Renal cortical epithelial cell (primary cell): ENCODE measurements at places on chromosomes 3 and 15. TPM values are rescaled to one million over a fixed set of nuclear protein-coding genes. Genes with fewer than 3 reads are reported as not detected.

- DNase-seq, result peak; percentile 86
Observed at GRCh38 chr3:104460477-104461406, 906.0 kb upstream of the ALCAM start.

The CCR8 gene
- 1.0 TPM in 1 of 2 replicates, not detected in the other for total RNA-seq

The TMIE gene
- 0.25 and 0.35 TPM in 2 replicates for total RNA-seq

GRCh38 chr3:187960820-187961219, 193.1 kb upstream of the LPP start:
- no peak for DNase-seq

GRCh38 chr15:63218100-63218808, 28.8 kb downstream of the RAB8B start:
- peak; percentile 92 for DNase-seq

The GP5 gene
- total RNA-seq, result under 0.01 and 0.10 TPM in 2 replicates

GRCh38 chr3:186551387-186551786, 7.2 kb upstream of the CRYGS start:
- no peak for DNase-seq

- no peak for DNase-seq
Observed at GRCh38 chr3:133119176-133119575, 81.0 kb downstream of the TMEM108 start.

GRCh38 chr3:155308831-155309230, 15.3 kb upstream of the STRIT1 start:
- DNase-seq, result peak; percentile 49

The SCAANT1 gene
- not detected in 2 replicates for total RNA-seq

The CLK3 gene
- total RNA-seq, result 74.8 and 92.0 TPM in 2 replicates

The GOLGA8R gene
- total RNA-seq, result 0.35 and 1.6 TPM in 2 replicates

DNA sequence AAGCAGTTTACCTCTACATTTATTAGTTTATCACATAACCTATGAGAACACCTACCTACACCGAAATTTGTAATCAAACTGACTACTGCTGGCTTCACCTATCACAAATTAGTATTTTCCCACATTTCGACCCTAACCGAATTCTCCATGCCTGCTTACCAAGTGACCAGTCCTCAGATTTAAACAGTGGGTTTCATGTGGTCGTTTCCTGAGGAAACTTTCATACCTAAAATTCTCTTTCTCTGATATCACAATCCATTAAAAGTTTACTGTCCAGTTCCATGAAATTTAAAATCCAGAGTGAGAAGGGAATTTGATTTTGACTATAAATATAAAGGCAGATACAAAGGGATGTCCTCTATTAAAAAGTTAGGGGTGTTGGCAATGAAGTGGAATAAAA, 1.9 kb downstream of the PLOD2 start:
- DNase-seq, result no peak

DNA sequence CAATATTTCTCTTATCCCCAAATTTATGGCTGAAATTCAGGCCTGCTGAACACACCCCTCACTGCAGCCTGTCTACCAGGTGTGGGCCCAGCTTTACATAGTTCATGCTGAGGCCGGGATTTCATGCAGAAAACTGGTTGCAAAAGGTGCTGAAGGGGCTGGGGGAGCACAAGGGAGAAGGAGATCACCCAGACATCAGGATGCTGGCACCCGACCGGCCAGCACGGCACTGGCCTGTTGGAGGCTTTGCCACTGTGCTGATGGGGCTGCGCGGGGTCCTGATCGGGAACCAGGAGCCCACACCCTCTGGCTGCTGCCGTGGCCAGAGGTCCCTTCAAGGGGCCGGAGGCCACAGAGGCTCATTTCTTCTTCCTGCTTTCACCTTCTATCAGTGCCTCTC, 177.9 kb upstream of the C2CD4B start:
- no peak for DNase-seq

The NR2E3 gene
- total RNA-seq, result 0.45 TPM in 1 of 2 replicates, not detected in the other

DNA sequence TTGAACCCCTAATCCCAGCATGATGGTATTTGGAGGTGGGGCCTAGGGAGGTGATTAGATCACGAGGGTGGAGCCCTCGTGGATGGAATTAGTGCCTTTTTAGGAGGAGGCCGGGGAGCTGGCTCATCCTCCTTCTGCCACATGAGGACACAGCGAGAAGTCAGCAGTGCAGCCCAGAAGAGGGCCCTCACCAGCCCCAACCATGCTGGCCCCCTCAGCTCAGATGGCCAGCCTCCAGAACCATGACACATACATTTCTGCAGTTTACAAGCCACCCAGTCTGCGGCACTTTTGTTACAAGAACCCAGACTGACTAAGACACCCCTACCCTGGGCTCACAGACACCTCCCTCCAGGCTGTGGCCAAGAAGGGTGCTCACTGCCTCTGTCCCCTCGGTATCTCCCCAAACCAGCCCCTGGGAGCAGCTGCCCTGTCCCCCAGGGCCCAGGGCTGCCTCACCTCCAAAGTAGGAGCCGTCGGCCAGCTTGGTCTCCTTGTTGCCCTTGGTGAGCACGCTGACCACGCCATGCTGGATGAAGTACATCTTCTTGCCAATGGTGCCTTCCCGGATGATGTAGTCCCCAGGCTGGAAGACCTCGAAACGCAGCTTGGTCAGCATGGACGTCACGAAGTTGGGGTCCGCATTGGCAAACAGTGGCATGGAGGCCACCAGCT, 44.1 kb downstream of the HCN4 start:
- DNase-seq, result no peak

The MB21D2 gene
- total RNA-seq, result 13.9 and 61.8 TPM in 2 replicates

The MKRN3 gene
- total RNA-seq, result 0.25 TPM in 1 of 2 replicates, not detected in the other

GRCh38 chr3:12579905-12580304, 23.0 kb downstream of the MKRN2 start:
- no peak for DNase-seq

DNA sequence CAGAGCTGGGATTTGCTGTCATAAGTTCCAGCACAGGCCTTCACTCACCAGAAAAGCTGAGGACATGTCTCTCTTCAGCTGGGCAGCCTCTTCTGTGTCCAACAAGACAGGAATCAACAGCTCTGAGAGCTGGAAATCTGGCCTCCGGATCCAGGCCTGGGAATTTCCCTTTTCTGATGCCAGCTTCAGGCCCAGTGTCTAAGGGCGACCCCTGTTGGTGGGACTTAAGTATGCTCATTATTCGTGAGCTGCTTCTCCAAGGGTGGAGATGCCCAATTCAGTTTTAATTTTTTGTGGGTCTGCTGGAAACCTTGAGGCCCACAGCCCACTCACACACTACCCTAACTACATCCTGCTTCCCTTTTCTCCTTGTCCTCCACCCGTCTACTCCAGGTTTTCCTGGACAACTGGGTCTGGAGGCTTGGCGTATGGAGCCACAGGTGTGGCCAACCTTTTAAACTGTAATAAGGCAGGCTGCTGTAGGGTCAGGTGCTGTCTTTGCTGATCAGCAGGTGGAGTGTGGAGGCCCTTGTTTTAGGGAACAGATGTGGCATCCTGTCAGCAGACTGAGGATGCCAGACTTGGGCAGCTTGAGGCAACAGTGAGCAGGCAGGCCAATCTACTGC, 2.6 kb upstream of the CEMIP start:
- DNase-seq, result peak; percentile 67

DNA sequence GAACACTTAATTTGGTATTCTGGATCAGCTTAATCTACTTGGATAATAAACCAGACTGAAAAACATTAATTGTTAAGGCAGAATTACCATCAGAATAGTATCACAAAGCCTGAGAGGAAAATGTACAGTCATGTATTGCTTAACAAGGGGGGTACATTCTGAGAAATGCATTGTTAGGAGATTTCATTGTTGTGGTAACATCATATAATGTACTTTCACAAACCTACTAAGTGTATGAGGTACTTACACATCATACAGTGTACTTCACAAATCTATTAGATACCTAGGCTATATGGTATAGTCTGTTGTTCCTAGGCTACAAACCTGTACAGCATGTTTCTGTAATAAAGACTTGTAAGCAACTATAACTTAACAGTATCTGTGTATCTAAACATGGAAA, 68.2 kb downstream of the NBEAL2 start:
- DNase-seq, result no peak

GRCh38 chr3:102791641-102792589, 357.1 kb downstream of the ZPLD1 start:
- DNase-seq, result peak; percentile 83

GRCh38 chr3:41462103-41462691, 262.9 kb downstream of the CTNNB1 start:
- no peak for DNase-seq

- DNase-seq, result no peak
Observed at GRCh38 chr3:55122312-55122711, 194.5 kb upstream of the LRTM1 start.

GRCh38 chr3:166248784-166249183, 411.6 kb upstream of the BCHE start:
- no peak for DNase-seq

DNA sequence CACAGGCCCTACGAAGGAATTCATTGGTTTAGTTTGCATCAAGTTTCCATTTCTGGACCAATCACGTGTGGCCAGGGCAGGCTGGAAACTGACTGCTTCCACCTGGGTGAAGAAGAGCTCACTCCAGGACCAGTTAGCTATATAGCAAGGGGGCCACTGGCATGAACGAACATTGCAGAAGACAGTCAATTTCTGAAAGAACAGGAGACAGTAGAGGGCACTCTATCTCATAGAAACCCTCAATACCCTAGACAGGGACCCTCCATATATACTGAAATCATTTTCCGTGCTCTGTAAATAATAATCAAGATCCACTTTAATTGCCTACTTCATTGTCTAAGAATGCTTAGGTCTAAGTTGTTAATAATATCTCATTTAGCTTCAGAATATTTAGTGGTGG, 215.6 kb downstream of the CADPS start:
- no peak for DNase-seq

DNA sequence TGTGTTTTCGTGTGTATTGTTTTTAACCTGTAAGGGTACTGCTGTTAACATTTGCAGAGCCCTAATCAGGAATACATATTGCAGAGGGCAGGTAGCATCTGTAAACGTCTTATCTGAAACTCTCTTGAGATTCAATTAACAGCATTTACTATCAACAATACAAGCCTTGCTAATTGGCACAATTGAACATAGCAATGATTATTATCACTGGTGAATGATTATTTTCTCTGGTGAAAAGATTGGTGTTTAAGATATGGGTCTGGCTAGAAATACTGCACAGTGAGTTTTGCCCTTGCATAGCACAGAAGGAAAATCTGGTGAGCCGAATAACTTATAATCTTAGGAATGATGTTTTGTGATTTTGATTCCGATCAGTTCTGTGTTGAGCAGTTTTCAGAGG, 5.9 kb upstream of the CNTN4 start:
- DNase-seq, result no peak

DNA sequence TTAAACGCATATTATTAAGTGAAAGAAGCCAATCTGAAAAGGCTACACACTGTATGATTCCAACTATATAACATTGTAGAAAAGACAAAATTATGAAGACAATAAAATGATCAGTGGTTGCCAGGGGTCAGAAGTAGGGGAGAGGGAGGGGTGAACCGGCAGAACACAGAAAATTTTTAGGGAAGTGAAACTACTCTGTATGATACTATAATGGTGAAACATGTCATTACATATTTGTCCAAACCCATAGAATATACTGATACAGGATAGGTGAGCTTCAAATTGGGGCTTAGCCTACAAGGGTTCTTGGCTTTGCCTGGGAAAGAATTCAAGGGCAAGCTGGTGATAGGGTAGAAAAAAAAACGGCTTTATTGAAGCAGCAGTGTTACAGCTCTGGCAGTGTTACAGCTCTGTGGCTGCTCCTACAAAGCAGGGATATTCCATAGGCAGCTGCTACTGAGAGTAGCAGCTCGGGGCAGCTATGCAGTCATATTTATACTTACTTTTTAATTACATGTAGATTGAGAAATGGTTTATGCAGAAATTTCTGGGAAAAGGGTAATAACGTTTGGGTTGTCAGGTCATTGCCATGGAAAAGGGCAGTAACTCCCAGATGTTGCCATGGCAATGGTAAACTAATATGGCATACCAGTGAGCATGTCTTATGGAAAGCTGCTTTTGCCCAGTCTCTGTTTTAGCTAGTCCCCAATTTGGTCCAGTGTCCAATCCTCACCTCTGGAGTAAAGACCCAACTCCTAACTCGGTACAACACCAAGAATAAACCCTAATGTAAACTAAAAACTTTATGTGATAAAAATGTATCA, 125.1 kb upstream of the SLC25A36 start:
- DNase-seq, result peak; percentile 12

- DNase-seq, result no peak
Observed at GRCh38 chr3:184380185-184380626, 352 bp downstream of the CHRD start.

The UCN2 gene
- total RNA-seq, result 4.0 and 11.5 TPM in 2 replicates

The GUCA1C gene
- total RNA-seq, result 1.4 and 3.9 TPM in 2 replicates

- DNase-seq, result no peak
Observed at GRCh38 chr15:83816124-83816883, 162.4 kb downstream of the ADAMTSL3 start.

GRCh38 chr3:121295452-121295851, 250.3 kb downstream of the POLQ start:
- DNase-seq, result no peak

GRCh38 chr3:108296239-108296638, at the start of gene HHLA2:
Gene HHLA2, plus strand, starts transcription at chr3:108296548. Its CDS starts 55,266 bp downstream, at chr3:108351814.
- peak; percentile 63 for DNase-seq

DNA sequence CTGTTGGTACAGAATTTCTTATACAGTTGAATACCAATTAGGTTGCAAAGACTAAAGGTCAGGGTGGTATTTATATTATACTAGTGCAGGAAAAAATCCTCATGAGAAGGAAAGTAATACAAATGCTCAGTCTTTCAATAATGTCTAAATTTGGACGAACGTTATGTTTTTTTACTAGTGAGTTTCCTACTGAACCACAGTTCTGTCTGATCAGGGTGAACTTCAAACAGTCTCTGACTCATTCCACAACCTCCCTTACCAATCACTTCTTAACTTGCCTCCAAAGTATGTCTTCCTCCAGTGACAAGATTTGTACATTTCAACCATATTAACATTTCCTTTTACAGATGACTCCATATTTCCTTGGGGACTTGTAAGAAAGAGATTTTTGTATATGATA, 3.4 kb downstream of the TMEM212 start:
- peak; percentile 58 for DNase-seq

DNA sequence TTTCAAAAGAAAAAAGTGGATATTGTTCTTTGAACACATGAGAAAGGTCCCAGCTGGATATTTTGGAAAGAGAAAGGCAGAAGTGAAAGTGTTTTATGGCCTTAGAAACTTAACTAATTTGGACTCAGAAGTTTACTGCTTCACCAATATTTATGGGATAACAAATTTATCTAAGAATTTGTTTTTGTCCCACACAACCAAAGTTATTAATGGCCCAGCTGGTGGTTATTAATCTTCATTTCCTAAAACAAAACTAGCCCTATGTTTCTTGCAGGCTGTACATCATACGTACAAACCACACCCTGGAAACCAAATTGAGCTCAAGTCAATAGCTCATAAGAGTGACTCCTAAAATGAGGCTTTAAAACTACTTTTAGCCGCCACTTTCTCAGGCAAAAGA, 372.9 kb upstream of the LMCD1 start:
- DNase-seq, result no peak

DNA sequence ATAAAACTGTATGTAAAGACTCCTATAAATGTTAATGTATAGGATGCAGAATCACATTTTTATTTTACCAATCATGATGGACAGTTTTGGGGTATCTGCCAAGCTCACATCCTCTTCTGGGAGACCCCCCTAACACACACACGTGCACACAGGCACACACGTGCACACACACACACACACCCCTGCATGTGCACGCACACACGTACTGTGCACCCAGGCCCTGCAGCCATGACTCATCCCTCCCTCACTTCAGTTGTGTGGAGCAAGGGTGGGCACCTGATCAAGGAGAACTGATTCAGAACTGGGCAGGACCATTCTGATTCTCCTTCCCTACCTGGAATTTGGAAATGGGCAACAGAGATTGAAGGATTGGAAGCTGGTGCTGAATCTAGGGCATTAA, 16.0 kb upstream of the MINDY4B start:
- no peak for DNase-seq
